Bronchial epithelial cell (primary cell): ENCODE measurements at places on chromosomes 7 and 10. TPM values are rescaled to one million over a fixed set of nuclear protein-coding genes. Genes with fewer than 3 reads are reported as not detected.

The KCNH2 gene
- under 0.01 and 0.13 TPM in 2 replicates for total RNA-seq

The HACD1 gene
- total RNA-seq, result 22.1 and 24.6 TPM in 2 replicates

The EGFR gene
- total RNA-seq, result 114 and 137 TPM in 2 replicates

The ANKRD30A gene
- total RNA-seq, result not detected in 2 replicates
